H4 (cell line): ENCODE measurements at places on chromosomes 5 and 9.

GRCh38 chr9:133754688-133755227 is 16.6 kb upstream of the SARDH start:
- DNase-seq = no peak

DNA sequence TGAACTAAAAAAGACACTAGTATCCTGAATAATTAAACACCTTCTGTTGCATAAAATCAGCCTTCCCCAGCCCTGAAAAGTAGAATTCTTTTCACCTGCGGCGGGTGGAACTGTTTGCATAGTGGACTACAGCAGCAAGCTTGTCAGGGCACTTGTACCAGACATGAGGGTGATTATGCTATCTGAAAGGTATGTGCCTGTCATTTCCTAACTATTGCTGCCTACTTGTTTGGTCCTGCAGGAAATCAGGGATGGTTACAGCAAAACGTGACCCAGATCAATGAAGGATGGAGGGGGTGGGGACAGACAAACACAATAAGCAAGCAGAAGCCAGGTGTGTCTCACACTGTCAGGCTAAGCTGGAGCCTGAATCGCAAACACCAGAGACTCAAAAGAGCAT is 385.6 kb downstream of the MLLT3 start:
- DNase-seq = no peak

- DNase-seq = no peak
Observed at GRCh38 chr5:111813537-111813936, 56.5 kb upstream of the NREP start.

GRCh38 chr5:168216989-168217388 is 74.5 kb upstream of the WWC1 start:
- DNase-seq = no peak

- peak; percentile 100 for DNase-seq
Observed at GRCh38 chr5:125484742-125485641, 738.6 kb upstream of the ZNF608 start.

- DNase-seq = peak; percentile 15
Observed at GRCh38 chr9:20683351-20684034, 566 bp upstream of the FOCAD start.

DNA sequence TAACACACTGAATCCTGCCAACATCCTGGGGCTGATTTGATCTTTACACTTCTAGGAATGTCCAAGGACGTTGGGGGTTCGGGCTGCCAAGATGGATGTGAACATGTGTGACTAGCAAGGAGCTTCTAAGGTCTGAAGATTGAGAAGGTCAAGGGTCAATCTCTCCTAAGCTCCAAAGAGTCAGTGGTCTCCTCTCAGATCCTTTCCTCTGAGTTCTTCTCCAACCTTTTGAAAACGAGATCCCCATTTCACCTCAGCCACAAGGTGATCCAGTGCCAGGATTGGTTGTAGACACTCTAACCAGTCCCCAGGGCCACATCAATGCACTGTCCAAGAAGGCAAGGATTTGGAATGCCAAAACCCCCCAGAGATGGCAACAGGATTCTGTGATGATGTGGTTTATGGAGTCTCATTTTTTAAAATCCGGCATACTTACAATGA is 266.8 kb downstream of the NDUFS4 start:
- no peak for DNase-seq

- DNase-seq = no peak
Observed at GRCh38 chr9:89765211-89765946, 160.6 kb downstream of the GADD45G start.

- DNase-seq = no peak
Observed at GRCh38 chr9:133839822-133840329, 101.7 kb upstream of the SARDH start.

DNA sequence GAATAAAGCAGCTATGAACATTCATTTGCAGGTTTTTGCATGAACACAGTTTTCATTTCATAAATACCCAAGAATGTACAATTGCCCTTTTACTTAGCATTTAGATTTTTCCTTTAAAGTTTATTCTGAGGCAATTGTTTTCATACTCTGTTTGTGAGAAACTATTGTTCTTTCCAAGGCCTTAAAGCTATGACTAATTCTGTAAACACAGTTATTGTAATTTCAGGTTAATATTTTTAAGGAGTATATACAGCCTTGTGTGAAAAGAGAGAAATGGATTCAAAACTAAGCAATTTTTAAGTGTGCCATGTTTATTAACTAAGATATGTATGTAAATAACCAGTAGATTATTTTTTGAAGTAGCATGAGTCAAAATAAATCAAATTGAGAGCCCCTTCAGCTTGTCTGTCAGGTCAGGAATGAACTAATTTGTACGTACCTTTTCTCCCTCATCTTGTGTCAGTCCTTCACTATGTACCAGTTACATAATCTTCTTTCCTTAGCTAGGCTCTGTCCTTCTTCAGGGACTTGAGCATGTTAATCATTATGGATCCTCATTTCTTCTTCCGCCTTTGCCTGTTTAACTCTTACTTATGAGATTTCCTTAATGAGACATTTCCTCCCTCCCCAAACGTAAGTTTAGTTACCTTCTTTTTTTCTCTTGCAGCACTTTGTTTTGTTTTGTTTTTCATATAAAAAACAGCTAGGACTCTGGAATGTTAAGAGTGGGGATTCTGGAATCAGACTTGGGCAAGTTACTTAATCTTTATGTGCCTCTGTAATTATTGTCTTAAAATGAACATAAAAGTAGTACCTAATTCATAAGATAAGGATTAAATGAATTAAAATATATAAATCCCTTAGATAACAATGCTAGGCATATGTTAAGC is 63.6 kb downstream of the NIPBL start:
- no peak for DNase-seq

- no peak for DNase-seq
Observed at GRCh38 chr9:101571114-101571513, 23.7 kb downstream of the PPP3R2 start.

GRCh38 chr9:113886933-113887332 is 10.8 kb downstream of the ZNF618 start:
- no peak for DNase-seq

DNA sequence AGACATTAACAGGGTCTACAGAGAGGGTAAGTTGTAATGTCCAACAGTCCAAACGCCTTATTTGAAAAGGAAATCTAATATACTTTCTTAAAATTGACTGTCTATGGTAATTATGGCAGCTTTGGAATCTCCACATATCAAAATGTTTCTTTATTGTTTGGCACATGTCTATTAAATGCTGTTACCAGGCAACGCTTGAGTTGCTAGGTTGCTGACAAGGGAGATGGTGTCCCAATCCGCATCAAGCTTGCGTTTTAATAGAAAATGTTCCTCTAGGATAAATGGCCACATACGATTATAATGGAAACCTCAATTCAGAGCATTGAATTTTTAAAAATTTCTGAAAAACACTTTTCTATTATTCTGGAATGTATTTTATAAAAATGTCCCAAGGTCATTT is 9.2 kb downstream of the ANXA1 start:
- DNase-seq = no peak

DNA sequence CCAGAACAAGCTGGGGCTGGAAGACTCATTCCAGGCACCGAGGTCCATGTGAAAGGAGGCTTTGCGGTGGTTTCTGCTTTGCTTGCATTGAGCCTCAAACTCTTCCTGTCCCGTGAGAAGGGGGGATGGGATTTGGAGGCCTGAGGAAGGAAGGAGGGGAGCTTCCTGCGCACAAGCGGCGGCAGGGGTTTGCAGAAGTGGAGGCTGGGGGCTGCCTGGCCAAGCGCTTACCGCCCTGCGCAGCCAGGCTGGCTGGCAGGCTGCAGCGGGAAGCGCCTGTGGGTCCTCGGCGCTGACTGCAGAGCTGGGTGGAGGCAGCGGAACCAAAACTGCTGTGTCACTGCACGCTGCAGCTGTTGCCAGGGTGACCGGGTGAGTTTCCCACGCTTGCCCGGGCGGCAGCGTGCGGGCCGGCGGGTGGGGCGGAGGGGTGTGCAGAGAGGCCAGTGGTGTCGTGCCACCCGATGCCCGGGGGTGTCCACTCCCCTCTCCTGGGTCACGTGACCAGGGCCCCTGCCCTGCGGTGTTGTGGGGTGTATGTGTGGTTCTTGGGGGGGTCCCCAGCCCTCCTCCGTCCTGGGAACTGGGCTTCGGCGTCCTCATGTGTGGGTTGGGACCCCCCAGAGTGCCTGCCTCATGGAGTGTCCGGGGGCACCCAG is 81.0 kb downstream of the RXRA start:
- DNase-seq = peak; percentile 95

DNA sequence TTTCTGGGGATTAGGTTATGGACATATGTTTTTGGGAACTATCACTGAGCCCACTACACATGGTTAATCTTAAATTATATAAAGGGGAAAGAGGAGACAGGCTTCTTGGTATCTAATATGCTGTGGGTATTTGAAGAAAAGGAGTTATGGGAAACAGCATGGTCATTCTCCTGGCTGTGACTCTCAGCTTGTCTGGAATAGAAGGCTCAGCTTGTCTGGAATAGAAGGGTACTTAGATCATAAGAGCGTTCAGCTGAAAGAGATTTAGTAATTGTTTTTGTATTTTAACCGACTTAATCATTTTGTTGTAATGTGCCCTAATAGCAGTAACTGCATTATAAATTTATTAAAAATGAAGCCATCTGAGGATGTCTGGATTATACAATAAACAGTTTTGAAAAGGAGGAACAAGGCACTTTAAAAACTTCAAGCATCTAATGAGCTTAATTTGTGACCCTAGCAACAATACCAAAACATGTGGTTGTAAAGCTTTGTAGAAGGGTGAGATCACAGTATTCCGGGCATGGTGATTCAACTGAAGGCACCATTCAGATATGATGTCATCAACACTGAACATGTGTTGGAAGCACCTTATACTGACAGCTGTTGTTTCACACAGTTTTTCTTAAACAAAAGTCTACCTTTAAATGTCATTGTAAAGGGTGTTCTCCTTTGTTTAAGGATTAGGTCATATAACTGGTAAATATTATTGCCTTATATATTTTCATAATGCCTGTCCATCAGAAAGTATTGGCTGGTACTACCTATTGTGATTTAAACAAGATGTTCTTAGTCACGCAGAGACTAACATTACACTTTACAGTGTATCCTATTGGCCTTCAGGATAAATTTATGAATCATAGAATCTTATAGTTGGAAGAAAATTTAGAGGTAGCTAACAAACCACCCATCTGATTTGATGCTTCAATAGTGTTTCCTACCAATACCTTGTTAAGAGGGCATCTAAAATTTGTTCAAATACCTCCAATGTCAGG is 2174.1 kb upstream of the WWC1 start:
- peak; percentile 14 for DNase-seq

DNA sequence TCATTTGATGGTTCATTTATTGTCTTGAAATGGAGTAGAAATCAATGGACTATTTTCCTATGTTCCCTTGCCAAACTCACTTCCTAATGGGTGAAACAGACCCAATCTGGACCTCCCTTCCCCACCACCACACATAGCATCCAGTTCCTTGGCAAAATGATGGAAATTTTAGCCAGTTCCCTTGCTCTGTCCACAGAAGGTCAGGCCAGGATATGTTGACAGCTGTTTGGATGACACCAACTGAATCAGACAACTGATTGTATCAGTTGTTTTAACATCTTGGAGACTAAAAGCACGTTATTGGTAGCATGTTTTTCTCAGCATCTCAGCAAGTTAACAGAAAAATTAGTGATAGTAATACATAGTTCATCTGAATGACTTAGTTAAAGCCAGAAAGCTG is 534.8 kb downstream of the PSAT1 start:
- no peak for DNase-seq
